NCI-H446 treated with DMSO at 0.1 percent for 48 hours (cell line): ENCODE measurements at places on chromosomes 1 and 21.

- DNase-seq, result no peak
Measured at GRCh38 chr1:13951793-13952751, 252.1 kb downstream of the PRDM2 start.

GRCh38 chr1:56901716-56902115, 47.1 kb downstream of the C8A start:
- DNase-seq, result no peak

DNA sequence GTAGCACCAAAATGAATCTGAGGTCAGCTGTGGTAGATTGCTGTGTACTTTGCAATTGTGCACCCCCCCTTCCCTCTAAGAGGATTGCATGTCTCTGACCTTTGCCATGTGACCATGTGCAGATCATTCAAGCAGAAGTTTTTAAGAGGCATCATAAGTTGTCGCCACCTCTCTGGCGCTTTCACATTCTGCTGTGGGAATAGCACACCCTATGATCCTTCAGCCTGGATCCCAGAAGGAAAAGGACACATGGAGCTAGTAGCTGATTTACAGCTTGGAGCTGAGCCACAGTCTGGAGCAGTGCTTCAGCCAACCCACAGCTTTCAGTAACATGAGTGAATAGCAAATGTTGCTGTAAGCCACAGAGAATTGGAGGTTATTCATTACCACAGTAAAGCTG, 158.5 kb downstream of the TSEN15 start:
- DNase-seq, result peak; percentile 68

DNA sequence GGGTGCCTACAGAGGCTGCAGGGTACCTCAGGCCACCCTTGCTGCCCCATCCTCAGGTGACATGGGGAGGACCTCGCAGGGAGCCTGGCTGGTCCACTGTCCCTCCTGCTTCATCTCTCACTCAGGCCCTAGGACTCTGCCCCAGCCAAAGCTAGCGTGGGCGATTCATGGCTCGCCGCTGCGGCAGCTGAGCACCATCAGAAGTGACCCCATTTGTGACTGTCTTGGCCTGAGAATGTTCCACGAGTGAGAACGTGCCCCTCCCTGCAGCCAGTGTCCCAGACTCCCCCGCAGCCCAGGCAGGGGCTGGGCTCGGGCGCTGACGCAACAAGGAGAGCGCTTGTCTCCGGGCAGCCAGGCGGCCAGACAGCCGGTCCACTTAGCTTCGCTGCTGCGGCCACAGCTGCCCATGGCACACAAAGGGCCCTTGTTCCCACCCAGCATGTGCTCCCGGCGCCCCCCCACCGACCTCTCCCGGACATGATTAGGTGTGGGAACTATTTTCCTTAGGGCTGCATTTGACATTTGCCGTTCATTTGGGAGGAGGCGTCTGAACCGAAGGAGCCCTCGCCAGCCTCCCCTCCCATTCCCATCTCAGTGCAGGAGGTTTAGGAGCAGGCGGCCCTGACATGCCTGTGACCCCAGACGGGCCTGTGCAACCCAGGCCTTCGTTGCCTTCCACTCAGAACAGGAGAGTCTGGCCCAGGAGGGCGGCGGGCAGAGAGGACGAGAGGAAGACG, 19.3 kb upstream of the POFUT2 start:
- no peak for DNase-seq

- DNase-seq, result no peak
Measured at GRCh38 chr1:59180735-59181134, 116.2 kb upstream of the FGGY start.

GRCh38 chr1:227961651-227962466, 14.1 kb upstream of the WNT9A start:
- DNase-seq, result no peak

GRCh38 chr1:162463021-162463420, 34.6 kb upstream of the UHMK1 start:
- no peak for DNase-seq

DNA sequence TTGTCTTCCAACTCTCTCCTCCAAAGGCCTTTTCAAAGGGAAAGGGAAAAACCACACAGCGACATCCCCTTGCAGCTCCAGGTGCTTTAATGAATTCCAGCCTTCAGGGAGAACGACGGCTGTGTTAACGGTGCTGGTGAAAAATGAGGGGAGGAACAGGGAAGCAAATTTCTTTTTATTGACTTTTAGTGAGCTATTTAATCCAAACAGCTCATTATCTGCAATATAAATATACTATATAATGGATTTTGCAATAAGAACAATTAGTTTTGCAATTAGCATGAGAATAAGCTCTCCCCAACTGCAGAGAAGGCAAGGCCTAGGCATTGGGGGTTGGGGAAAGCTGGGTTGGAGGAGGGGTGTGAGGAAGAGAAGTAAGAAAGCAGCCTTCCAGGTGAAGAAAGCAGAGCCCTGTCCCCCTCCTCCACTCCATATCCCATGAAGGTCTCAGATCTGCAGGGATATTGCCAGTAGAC, 159.0 kb upstream of the ZC3H12A start:
- no peak for DNase-seq

- no peak for DNase-seq
Measured at GRCh38 chr1:47409311-47410067, 6.6 kb upstream of the FOXE3 start.

DNA sequence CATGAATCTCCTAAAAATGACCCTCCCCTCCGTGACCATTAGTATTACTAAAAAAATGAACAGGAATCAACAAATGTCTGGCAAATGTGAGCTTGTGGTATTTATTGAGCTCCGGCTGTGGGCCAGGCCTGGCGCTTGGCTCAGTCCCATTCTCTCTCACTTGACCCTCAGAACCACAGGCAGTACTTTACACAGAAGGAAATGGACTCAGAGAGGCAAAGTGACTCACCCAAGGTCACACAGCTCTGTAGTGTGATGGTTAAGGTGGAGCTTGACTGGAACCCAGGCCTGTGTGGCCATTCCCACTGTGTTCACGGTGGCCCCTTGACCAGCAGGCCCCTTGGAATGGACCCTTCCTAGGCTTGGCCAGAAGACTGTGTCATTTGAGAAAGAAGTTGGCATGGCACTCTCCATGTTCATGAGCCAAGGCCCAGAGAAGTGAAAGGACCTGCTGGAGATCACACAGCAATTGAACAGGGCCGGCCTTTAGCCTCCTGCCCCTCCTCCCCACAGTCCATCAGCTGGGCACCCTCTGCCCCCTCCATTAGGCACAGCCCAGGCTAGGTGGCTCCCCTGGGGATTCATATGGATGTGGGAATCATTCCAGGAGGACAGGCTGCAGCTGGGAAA, 32.1 kb downstream of the FAM151A start:
- no peak for DNase-seq
